ENCODE measurements at places on chromosomes 1 and 21.

- DNase-seq = no peak
Measured at GRCh38 chr1:156458181-156458503, 42.4 kb downstream of the MEF2D start.

GRCh38 chr21:44262338-44263056, 800 bp upstream of the DNMT3L start:
- no peak for DNase-seq

- no peak for DNase-seq
Measured at GRCh38 chr1:216686860-216687766, 36.1 kb downstream of the ESRRG start.

- DNase-seq = no peak
Measured at GRCh38 chr21:27653481-27653880, 686.6 kb upstream of the ADAMTS5 start.

GRCh38 chr1:74811436-74812179, 78.7 kb downstream of the TYW3 start:
- no peak for DNase-seq

DNA sequence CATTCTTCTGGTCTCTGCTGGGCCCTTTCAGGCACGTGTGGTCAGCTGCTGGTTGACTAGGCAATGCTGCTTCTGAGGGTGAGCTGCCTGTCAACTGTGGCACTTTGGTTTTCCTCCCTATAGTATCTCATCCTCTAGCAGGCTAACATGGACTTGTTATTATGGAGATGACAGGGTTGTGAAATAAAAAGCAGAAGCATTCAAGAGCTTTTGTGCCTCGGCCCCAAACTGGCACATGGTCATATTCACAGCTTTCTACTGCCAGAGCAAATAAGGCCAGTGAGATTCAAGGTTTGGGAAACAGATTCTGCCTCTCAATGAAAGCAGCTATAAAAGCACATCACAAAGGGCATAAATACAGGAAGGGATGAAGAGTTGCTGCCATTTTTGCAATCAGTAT, 1.6 kb upstream of the ZNF124 start:
- no peak for DNase-seq

GRCh38 chr1:25814549-25815087, 5.1 kb upstream of the MTFR1L start:
- peak; percentile 55 for DNase-seq

DNA sequence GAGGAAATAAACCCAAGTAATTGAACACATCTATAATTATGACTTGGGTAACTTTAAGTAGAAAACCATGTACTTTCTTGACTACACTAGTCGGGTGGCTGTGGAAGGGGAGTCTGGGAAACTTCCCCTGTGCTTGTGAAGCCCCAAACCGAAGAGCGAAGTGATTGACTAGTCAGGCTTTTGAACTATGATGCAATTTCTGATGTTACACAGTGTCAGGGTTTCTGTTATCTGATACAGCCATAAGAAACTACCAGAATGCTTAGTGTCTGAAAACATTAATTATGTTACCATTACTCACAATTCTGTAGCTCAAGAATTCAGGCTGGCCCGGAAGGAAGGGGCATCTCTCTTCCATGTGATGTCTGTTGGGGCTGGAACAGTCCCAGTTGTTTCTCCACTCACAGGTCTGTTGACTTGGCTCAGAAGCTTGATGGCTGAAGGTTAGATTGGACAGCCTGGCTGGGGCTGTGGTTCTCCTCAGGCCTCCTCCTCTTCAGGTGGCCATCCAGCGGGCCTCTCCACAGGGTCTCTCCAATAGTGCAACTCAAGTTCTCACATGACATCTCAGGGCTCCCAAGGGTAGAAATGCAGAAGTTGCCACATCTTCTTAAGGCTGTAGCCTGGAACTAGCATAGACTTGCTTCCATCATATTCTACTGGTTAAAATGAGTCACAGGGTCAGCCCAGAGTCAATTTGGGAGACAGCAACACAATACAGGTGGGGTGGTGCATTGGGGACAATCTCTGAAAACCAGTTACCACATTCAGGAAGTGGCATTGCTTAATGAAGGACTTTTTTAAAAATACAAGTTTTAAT, 8.3 kb upstream of the C8B start:
- DNase-seq = no peak

DNA sequence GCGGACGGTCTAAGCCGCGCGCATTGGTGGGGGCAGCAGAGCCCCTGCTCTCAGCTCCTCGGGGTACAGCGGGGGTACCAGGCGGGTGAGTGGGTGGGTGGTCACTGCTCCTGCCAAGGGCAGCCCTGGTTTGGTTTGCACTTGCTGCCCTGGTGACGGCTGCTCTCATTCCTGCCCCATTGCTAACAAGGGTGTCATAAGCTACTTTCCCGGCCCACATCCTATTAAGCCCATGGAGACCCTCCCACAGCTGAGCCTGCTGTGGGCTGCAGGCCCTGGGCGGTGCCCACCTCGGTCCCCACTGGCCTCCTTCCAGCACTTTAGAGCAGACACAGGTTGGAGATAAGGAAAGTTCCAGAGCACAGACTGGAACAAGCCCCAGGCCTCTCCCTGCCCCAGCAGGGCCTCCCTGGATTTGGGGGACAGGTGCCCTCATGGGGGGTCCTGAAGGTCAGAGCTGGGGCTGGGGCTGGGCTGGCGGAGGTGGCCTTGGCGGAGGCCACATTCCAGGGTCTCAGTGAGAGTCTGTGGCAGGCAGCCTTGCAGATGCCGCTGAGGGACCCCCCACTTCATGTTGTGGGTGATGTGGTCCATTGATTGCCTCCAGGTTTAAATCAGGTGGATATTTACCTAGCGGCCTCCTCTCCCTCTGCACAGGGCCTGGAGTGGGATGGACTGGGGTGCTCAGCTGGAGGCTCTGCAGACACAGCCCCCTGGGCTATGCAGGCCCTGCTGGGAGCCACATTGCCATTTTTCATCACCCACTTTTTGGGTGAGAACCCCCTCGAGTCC, 27.0 kb downstream of the COL18A1 start:
- DNase-seq = no peak

GRCh38 chr1:192927496-192927895, 118.7 kb downstream of the RGS2 start:
- DNase-seq = no peak

- no peak for DNase-seq
Measured at GRCh38 chr1:186626356-186626932, 53.8 kb downstream of the PTGS2 start.

GRCh38 chr1:39105841-39106765, 80.0 kb downstream of the NDUFS5 start:
- peak; percentile 78 for DNase-seq

DNA sequence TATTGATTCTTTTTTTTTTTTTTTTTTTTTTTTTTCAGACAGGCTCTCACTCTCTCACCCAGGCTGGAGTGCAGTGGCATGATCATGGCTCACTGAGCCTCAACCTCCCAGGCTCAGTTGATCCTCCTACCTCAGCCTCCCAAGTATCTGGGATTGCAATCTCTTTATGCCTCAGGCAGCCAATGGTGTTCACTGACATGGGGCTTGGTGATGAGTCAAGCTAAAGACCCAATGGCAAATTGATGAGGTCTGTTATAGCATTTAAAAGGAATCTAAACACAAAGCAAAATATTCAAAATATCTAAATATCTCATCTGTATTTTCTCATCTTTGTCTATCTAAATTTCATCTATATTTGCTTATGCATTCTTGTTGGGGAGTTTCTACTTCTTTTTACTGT, 30.5 kb upstream of the CAMSAP2 start:
- DNase-seq = no peak

GRCh38 chr1:186768906-186769305, 59.8 kb upstream of the PLA2G4A start:
- DNase-seq = no peak

DNA sequence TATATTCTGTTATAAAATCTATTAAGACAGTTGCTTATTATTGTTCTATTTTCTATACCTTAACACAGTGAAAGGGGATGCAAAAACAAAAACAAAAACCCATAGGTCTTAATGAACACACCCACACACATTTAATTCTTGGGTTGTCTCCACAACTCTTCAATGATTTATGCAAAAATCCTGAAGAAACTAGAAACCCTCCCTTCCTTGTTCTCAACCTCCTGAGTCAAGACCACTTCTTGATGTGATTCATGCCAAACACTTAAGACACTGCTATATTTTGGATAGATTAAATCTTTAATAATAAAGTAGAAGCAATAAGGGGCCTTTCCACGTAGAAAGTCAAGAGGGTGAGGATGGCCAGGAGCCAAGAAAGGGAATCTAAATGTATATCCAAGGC, 23.4 kb downstream of the SCAF4 start:
- DNase-seq = no peak

DNA sequence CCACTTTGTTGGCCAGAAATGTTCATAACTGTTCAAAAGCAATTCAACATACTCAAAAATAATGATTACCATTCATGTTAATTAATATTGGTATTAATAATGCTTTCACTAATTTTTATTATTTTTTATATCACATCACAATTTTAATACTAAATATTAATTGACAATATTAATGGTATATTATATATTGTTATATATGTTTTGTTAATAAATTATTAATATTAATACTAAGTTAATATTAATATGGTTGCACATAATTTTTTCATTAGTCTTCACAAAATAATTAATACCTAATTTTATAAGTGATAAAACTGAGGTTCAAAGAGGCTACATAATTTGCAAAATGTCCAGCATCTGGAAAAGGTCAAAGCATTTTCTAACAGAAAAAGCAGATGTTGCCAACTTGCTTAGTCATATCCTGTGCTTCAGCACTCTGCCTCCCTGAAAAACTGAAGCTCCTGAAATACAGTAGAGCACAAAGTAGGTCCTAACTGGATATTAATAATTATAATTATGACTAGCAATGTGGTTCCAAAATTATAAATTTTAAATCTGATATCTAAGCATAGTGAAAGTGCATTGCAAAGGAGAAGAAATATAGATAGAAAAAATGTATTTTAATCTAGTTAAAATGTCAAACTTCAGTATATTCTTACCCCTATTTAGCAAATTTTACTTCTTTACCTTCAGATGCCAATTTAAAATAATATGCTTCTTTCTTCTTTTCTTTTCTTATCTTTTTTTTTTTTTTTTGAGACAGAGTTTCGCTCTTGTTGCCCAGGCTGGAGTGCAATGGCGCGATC, 123.2 kb upstream of the TNFSF4 start:
- no peak for DNase-seq

DNA sequence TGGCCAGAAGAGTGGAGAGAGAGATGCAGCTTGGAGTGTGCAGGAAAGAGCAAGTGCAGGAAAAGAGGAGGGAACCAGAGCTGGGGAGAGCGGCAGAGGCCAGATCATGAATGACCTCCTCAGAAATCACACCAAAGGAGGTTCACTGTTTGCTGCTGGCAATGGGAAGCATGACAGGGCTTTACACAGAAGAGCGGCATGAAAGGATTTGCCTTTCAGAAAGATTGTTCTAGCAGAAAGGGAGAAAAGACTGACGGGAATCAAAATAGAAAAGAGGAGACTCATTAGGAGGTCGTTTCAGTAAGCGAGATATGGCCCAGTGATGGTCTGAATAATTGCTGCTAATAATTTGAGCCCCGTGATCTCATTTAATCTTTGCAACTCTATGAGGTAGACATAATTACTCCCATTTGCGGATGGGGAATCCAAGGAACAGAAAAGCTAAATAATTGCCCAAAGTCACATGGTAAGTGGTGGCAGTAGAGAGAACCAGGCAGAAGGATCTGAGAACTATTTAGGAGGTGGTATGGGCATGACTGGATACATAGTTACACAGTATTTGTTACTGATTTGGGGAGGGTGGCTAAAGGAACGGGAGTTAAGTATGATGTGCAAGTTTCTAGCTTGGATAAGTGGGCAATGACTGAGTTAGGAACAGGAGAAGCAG, 12.5 kb upstream of the HNRNPR start:
- no peak for DNase-seq

DNA sequence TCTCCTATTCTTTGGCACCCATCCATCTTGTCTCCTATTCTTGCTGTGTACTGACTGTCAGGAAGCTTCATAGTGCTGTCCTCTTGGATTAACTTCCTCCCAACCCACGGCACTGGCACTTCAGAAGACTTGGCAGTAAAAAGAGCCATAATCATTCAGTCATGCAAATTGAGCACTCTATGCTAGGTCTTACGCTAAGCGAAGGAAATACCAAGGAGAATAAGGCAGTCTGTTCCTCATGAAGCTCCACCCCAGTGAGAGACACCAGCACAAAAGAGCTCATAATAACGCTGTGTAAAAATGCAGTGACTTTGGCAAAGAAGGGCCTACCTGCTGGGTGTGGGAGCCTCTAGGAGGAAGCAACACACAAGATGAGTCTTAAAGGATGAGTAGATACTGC, 67.1 kb downstream of the GFI1 start:
- no peak for DNase-seq

DNA sequence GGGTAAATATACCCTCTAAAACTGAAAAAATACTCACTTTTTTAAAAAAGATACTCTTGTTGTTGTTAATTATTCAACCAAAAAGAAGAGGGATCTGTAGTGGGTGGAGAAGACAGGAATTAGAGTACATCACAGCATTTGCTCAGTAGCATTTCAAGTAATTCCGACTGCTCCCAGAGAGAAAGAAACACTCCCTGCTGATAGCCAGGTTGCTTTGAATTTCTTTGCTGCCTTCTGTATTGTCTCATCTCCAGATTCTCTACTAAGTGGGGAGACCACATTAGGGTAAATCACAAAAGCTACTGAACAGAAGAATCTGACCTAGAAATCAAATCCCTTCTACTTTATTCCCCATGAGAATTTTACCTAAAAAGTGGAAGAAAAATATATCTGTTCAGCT, 661.1 kb downstream of the BRINP3 start:
- no peak for DNase-seq

DNA sequence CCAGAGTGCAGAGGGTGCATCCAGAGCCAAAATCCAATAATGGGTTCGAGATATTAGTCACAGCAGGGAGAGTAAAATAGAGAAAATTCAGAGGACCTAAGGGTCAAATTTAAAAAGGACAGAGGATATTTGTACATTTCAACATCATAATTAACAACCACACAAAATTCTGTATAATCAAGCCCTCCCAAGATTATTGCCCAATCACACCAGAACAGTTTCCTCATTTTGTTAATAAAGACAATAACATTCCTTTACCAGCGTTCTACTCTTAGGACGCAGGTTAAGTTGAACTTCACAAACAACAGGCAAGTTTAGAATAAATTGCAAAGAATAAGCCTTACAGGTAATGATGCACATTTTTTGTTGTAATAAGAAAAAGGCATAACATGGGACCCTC, 462.8 kb downstream of the PTPRC start:
- DNase-seq = no peak

DNA sequence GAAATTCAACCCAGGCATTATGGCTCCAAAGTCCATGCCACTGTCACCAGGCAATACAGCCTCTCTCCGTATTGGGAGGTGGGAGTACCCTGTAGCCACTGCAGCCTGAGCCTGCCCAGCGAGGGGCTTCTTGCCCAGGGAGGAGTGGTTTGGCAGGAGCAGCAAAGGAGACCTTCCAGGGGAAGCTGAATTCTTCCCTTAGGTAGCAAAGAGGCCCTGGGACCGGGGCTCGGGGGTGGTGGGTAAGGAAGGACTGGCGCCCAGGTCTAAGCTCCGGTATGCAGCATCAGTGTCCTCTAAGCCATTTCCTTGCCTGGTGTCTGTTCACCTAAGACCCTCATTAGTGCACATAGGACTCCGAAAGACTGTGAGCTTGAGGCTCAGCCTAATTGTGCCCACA, 17.0 kb downstream of the TNNT2 start:
- no peak for DNase-seq
